Breast epithelium (tissue), 4 donors: ENCODE measurements at places on chromosomes 7 and 10. TPM values are rescaled to one million over a fixed set of nuclear protein-coding genes. Genes with fewer than 3 reads are reported as not detected.

The OPN4 gene
- not detected for total RNA-seq

The HTR7 gene
- 1.8 TPM for total RNA-seq

The CDNF gene
- 2.9 TPM for total RNA-seq

The HMX2 gene
- total RNA-seq, result not detected

The CALML5 gene
- 31.1 TPM for total RNA-seq
